ENCODE measurements at places on chromosomes 4 and X. TPM values are rescaled to one million over a fixed set of nuclear protein-coding genes. Genes with fewer than 3 reads are reported as not detected.
A peak's percentile ranks its signal among the peaks of the same experiment; 100 is the strongest.

- H3K27me3 ChIP-seq, result no peaks in the 10 kb centered on the region
- no peaks in the 10 kb centered on the region for H3K4me1 ChIP-seq
- H3K4me3 ChIP-seq, result no peak overlapping the region
- H3K27ac ChIP-seq, result no peak overlapping the region
These were observed 152.3 kb downstream of the DCLK2 start for GRCh38 chr4:150230561-150230960.

- no peaks in the 10 kb centered on the region for H3K27me3 ChIP-seq
- no peak for DNase-seq
- peaks cover 42% of the 10 kb centered on the region for H3K4me1 ChIP-seq
- no peak overlapping the region for H3K27ac ChIP-seq
- no peak overlapping the region for H3K4me3 ChIP-seq
- peaks cover 40% of the 10 kb centered on the region for H3K36me3 ChIP-seq
These were observed 5.7 kb downstream of the P2RY8 start for GRCh38 chrX:1531096-1531890.

DNA sequence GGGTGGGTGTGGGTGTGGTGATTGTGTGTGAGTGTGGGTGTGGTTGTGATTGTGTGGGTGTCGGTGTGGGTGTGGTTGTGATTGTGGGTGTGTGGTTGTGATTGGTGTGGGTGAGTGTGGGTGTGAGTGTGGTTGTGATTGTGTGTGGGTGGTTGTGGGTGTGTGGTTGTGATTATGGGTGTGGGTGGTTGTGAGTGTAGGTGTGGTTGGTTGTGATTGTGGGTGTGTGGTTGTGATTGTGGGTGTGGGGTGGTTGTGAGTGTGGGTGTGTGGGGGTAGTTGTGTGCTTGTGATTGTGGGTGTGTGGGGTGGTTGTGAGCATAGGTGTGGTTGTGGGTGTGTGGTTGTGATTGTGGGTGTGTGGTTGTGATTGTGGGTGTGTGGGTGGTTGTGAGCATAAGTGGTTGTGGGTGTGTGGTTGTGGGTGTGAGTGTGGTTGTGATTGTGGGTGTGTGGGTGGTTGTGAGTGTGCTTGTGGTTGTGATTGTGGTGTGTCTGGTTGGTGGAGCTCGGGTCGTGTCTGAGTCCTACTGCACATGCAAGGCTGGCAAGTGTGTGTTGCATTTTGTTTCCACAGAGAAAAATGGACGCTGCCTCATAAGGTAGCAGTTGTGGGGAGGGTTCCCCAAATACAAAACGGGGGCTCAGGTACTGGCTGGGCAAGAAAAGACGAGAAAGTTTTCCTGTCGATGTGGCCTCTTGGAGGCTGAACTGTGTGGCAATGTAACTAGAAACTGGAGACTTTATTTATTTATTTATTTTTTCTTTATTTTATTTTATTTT is 116.7 kb downstream of the UBE2K start:
- no peaks in the 10 kb centered on the region for H3K27me3 ChIP-seq
- DNase-seq, result no peak
- H3K27ac ChIP-seq, result no peak overlapping the region
- H3K4me3 ChIP-seq, result no peak overlapping the region
- H3K36me3 ChIP-seq, result no peaks in the 10 kb centered on the region

GRCh38 chr4:114180481-114180880 is 201.0 kb upstream of the ARSJ start:
- peak; percentile 8 for DNase-seq
- H3K4me1 ChIP-seq, result no peaks in the 10 kb centered on the region
- no peak overlapping the region for H3K27ac ChIP-seq
- no peaks in the 10 kb centered on the region for H3K27me3 ChIP-seq

DNA sequence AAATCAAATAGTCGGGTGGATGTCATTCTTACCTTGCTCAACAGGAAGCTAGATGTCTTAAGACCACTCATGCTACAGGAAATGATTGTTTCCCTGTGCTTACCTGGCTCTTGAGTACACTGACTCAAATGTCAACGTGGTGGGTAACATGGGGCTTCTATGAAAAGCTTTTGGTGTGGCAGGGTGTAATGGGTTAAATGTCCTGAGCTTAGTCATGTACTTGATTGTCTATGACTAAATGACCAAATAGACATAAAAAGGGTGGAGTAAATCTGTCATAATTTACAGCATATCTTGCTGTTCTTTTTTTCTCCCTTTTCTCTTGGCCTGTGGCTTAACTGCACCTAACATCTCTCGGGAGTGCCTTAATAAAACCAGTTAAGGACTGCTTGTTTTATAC is 44.9 kb downstream of the CCNG2 start:
- DNase-seq, result no peak
- H3K27me3 ChIP-seq, result no peaks in the 10 kb centered on the region
- H3K4me3 ChIP-seq, result no peak overlapping the region
- H3K4me1 ChIP-seq, result peaks cover 4% of the 10 kb centered on the region

GRCh38 chr4:24003496-24003895 is 113.6 kb upstream of the PPARGC1A start:
- H3K4me1 ChIP-seq, result no peaks in the 10 kb centered on the region
- H3K36me3 ChIP-seq, result no peaks in the 10 kb centered on the region
- no peak overlapping the region for H3K27ac ChIP-seq
- H3K27me3 ChIP-seq, result no peaks in the 10 kb centered on the region

DNA sequence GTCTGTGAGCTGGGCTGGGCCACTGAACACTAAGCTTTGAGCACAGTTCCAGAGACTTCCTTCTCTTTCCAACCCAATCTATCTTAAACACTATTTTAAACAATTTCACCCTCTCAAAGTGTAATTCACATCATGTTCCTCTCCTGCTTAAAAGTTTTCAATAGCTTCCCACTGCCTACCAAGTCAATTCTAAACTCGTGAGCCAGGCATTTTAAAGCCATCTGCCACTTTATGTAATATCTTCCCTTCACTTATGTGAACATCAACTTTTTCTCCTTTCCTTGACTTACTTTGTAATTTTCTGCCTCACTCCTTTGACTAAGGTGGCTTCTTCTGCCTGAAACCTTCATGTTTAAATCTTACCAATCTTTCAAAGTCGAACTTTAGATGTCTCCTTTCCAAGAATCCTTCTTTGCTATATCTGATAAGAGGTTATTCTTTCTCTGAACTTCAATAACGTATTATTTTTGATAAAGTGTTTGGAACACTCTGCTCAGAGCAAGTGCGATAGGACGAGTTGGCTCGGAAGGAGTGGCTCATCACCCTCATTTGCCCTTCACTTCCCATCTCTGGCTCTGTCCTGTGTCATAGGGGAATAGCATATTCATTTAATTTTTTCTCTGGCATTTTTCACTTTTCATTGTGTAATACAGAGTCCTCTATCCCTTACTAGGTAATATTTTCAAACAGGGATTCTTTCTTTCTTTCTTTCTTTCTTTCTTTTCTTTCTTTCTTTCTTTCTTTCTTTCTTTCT is 13.0 kb upstream of the SPARCL1 start:
- DNase-seq, result no peak
- no peaks in the 10 kb centered on the region for H3K36me3 ChIP-seq
- no peaks in the 10 kb centered on the region for H3K4me1 ChIP-seq
- no peak overlapping the region for H3K4me3 ChIP-seq
- no peaks in the 10 kb centered on the region for H3K27me3 ChIP-seq

Gene CCDC158
- not detected for total RNA-seq

Measured in CD4-positive, alpha-beta T cell (primary cell).